Stimulated activated CD8-positive, alpha-beta memory T cell treated with anti-CD3 and anti-CD28 coated beads, Interleukin-12 subunit alpha, Interleukin-12 subunit beta, amount 100 ng/mL, for 4 hours (primary cell): ENCODE measurements at places on chromosomes 1 and 21.

DNA sequence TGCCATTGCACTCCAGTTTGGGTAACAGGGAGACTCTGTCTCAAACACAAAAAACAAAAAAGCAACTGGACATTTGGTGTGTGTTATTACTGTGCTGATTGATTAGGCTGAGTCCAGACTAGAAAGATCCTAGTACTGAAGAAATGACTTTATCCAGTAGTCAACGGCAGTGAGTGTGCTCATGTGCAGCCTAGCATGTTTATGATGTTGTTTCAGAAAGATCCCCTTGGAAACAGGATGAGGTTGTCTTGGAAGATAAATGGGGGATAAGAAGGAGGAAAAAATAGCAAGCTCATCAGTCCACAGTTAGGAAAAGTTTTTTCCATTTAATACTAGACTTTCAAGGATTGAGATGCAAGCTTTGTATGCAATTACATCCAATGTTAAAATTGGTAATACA, 14.3 kb downstream of the RUSC1 start:
- DNase-seq, result no peak

DNA sequence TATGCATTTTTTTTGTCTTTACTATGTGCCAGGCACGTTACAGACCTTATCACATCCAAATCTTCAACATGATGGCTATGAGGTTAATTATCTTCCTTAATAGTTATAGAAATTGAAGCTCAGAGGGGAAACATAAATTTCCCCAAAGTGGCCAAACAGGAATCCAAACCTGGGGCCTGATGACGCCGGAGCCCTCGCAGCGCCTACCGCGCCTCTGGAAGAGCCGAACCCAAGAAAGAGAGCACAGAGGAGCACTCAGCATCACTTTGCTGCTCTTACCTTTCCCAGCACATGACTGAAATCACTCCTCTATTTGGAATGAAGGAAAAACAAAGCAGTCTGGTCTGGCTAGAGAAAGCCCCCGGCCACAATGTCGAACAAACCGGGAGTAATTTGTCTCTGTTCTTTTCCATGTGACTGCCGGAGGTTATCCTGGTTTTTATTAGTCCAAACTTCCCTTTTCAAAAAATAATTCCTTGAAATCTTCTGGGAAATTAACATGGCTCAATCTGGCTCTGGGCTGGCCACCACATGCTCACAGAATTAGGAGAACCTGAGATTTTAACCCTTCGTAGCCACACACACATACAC, 195.5 kb downstream of the ADSS2 start:
- DNase-seq, result no peak

- no peak for DNase-seq
Measured at GRCh38 chr1:234899041-234899729, 229.5 kb downstream of the TOMM20 start.

GRCh38 chr1:93749894-93750301, 68.3 kb upstream of the BCAR3 start:
- no peak for DNase-seq

- no peak for DNase-seq
Measured at GRCh38 chr1:236288620-236288976, 6.8 kb upstream of the ERO1B start.

DNA sequence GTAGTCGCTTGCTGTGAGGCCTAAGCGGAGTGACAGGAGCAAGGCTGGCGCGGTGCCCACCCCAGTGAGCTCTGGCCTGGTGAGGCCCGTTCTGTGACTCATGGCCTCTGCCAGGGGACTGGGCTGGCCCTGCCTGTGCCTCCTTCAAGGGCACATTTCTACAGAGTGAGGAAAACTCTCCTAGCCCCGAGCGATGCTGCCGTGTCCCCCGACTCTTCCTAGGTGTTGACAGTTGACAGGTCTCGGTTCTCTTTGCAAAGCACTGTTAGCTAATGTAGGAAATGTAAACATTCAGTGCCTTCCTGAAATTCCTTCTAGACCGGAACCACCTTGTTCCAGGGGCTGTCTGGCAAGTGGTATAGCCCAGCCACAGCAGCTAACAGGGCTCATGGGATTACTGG, 43.9 kb downstream of the ABCG1 start:
- DNase-seq, result no peak

- DNase-seq, result no peak
Measured at GRCh38 chr1:199123615-199124014, 484.8 kb downstream of the PTPRC start.

DNA sequence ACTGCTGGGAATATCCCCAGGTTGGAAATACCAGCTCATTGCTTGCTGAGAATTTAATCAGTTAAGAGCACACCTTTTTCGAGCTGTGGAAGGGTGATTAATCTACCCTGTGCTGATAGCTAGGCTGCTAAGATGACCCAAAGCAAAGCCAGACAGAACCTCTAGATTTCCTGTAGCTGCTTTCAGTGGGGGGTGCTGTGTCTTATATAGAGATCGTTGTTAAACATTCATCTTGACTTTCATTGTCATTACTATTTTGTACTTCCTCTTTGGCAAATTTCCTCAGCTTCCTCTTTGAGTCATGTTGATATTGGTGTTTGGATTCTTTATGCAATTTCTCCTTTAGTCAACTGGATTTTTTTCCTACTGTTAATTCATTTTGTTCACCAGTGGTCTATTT, 155.3 kb downstream of the DISC1 start:
- DNase-seq, result no peak

DNA sequence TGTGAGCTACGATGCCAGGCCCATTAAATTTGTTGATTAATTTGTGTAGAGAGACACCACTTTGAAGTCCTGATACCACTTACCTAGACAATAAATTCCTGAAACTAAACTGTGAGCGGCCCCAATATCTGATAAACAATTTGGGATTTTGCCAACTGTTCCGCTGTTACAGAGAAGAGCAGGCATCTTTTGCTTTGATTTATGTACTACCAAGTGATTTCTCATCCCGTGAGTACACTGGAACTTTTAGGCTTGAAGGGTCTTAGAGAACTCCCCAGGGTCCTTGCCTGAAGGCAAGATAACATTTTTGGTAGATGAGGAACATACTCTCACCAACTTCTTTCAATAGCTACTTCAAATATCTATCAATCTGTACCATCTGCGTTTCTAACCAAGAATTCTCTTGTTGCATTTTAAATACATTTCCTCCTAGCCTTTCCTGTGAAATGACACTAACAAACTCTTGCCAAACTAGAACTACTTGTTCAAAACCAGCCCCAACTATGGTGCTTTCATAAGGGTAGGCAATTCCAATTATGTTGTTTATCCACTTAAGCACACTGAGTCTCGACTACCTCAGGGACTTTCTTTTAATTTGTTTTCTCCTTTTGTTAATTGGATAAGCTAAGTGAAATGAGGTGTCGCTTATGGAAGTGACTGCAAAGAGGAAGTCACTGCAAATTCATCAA, 23.2 kb upstream of the SLC30A1 start:
- DNase-seq, result no peak
